ENCODE measurements at places on chromosomes 4 and X.

DNA sequence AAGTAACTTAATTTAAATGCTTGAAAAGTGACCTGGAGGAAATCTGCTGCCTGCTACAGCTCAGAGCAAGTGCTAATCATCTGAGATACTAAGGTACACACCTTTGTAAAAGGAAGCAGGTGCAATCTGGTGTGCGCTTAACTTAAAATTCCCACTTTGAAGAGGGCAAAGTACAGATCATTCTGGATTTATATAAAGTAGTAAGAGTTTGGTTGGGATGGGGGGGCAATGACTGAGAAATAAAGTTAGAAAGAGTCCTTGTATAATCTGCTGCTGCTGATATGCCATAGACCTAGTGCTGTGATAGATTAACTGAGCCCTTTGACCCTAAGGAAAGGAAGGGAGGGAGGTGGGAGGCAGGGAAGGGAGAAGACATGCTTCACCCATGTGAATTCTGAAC is 141.0 kb downstream of the MTNR1A start:
- DNase-seq: no peak

DNA sequence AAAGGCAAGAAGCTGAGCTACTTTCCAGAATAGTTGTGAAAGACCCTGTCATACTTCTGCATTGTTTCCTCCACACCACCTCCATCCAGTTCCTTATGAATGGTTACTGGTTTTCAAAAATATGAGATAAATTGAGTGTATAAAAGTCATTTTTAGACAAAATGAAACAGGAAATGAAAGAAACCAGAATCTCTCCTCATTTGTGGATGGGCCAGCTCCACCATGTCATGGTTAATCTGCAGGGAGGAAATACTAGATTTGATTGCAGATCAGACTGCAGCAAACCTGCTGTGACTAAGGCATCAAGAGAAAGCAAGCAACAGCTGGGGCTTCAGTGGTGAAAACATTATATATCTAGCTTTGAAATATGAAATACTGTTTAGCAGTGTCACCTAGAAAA is 23.8 kb downstream of the F9 start:
- no peak for DNase-seq

GRCh38 chr4:28518561-28519165 is 1658.0 kb downstream of the STIM2 start:
- DNase-seq: no peak

- DNase-seq: no peak
Measured at GRCh38 chr4:183906739-183907651, 1.9 kb downstream of the STOX2 start.

- DNase-seq: no peak
Measured at GRCh38 chr4:107755841-107756356, 35.9 kb upstream of the PAPSS1 start.

DNA sequence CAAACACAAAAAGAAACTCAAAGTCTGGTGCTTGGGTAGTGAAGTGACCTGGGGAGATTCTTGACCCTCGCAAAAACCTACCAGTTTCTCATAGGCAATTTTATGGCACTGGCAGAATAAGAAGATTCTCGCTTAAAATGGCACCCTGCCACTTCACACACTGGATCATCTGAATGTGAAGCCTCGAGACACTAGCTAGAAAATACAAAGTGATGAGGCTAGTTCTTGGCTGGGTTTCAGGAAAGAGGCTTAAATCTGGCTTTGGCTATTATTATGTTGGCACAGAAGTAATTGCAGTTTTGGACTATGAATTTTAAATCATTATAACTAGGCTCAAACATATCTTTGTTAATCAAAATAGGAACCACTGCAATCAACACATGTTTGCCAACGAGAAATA is 634.7 kb upstream of the BOD1L1 start:
- DNase-seq: no peak

DNA sequence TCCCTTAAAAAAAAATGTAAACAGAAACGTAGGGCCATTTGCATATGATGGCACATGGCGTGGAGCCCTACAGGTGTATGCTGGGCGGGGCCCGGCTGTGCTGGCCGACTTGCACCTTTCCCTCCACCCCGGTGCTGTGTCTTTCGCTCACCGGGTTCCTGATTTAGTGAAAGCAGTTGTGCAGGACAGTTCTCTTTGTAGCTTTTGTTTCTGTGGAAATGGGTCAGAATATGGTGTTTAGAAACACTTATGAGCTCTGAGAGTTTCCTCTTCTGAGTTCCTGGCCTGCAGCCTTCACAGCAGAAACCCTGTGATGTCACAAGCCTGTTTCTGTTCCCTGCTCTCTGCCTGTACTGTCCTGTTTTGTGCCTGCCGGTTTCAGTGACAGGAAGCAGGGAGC is 22.5 kb upstream of the MSANTD1 start:
- no peak for DNase-seq

DNA sequence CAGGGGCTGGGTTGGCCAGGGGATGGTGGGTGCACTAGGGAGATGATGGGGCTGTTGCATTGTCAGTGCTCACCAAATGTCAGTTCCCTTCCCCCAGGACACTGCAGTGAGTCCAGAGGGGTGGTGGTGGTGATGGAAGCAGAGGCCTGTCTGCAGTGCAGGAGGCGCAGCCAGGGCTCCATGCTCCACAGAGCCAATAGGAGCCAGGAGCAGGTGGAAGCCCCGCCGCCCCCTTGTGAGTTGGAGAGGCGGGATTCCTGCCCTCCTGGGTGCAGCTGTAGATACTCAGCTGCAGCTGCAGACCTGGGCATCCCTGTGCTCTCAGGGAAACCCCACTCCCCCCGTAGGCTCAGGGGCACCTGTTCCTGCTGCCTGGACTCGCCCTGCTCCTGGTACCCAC is 284.7 kb downstream of the EVC2 start:
- no peak for DNase-seq

GRCh38 chrX:7223271-7223670 is 75.3 kb upstream of the PUDP start:
- DNase-seq: no peak

DNA sequence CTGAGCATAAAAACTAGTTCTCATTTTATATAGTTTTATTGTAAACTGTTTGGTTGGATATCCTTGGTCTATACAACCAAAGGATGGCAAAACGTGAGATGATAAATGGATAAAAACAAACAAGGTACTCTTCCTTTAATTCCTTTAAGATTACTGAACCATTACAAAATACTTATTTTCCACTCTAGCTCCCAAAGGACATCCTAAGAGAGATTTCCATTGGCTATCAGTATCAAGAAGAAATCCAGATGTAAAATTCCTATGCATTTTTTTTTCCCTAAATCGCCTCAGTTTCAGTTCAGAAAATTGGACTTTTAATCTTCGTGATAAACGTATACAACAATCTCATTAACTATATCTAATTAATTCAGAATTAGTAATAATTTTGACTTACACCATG is 2.3 kb downstream of the FBXL5 start:
- no peak for DNase-seq

DNA sequence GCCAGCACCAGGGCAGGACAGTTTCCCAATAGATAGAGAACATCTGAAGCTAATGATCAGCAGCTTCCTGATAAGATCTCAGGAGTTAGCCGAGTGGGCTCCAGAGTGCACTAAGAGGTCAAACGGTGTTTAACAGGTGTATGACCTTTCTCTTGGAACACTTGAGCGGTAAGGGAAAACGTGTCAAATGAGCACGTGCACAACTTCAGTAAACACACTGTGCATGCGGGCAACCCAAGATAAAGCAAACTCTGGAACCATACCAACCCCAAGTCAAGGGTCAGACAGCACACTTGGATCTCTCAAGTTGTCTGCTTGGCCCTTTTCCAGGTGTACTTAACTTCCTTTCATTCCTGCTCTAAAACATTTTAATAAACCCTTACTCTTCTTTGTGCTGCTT is 1941.5 kb upstream of the PCDH10 start:
- DNase-seq: no peak

DNA sequence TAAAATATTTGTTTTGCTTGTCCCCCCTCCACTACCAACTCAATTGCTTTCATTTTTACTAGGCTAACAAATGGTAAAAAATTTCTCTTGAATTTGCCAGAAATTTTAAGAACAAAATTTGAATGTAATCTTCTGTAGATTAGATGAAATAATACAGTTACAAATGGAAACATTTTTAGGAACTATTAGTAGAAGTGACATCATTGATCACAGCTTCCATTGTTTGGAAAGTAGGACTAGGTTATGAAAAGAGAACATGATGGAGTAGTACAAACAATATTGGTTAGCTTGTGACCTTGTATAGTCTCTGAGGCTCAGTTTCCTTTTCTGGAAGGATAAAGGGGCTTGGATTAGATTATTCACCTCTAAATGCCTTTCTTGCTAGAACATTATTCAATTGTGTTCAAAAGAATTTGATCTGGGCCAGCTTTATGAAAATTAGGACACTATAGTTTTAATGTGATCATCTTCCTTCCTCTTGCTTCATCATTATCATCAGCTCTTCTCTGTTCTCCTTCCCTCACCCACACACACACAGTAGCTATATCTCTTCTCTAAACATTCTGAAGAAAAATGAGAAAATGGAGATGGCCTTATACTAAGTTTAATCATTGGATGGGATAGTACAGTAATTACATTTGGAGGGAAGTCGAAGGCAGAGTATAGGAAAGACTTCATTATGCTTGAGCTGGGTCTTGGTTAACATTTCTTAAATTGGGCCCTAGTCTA is 9.9 kb downstream of the MTMR1 start:
- no peak for DNase-seq

GRCh38 chr4:87545052-87545451 is 15.9 kb upstream of the SPARCL1 start:
- DNase-seq: no peak

DNA sequence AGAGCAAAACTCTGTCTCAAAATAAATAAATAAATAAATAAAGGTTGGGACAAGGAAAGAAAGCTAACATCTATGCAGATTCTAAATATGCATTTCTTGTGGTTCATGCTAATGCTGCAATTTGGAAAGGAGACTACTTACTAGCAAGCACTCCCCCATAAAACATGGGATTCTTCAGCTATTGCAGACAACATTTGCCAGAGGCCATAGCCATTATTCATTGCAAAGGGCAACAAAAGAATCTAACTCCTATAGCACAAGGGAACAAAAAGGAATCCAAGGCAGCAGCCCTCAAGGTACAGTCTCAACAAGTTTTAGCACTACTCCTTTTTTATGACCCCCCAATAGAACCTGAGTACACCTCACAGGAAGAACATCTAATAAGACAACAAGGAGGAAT is 8.0 kb upstream of the HERC5 start:
- DNase-seq: no peak

GRCh38 chrX:130876226-130876625 is 26.8 kb downstream of the ENOX2 start:
- DNase-seq: no peak

DNA sequence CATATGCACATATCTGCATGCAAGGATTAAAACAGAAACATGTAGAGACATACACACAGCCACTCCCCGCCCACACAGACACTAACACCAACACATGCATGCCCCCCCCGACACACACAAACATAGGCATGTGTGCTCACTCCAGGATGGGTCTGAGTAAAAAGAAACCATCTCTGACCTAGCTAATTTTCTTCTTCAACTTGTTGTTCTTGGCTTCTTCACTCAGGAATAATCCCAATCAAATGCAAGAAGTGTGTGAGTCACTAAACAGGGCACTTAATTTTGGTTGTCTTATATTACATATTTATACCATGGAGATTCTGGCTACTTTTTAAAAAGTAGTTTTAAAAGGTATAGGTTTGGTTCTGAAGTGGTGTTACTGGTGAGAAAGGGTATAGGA is 28.3 kb downstream of the ENOX2 start:
- no peak for DNase-seq

GRCh38 chr4:70437197-70437596 is 34.8 kb upstream of the MUC7 start:
- DNase-seq: no peak

DNA sequence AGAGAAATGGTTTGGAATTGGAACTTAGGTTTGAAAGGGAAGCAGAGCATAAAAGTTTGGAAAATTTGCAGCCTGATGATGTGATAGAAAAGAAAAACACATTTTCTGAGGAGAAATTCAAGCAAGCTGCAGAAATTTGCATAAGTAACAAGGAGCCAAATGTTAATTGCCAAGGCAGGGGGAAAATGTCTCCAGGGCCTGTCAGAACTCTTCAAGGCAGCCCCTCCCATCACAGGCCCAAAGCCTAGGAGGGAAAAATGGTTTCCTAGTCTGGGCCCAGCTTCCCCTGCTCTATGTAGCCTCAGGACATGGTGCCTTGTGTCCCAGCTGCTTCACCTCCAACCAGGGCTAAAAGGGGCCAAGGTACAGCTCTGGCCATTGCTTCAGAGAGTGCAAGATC is 21.2 kb upstream of the DUSP21 start:
- DNase-seq: no peak

DNA sequence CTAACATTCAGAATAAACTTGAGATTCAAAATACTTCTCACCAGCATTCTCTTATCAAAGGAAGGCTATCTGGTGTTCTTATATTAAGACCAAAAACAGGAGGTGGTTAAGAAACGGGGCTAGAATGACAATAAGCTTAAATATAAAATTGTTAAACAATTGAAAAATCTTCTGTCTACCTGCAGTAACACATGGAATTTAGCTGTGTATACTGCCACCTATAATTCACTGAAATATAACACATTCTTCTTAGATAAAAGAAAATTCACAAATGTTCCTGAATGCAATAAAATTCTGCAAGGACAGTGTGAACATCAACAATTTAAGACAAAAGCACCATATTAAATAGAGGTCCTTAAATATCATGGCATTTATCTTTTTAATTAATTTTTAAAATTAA is 11.5 kb upstream of the PCDH10 start:
- DNase-seq: no peak

- no peak for DNase-seq
Measured at GRCh38 chr4:36467670-36468069, 186.3 kb downstream of the DTHD1 start.

DNA sequence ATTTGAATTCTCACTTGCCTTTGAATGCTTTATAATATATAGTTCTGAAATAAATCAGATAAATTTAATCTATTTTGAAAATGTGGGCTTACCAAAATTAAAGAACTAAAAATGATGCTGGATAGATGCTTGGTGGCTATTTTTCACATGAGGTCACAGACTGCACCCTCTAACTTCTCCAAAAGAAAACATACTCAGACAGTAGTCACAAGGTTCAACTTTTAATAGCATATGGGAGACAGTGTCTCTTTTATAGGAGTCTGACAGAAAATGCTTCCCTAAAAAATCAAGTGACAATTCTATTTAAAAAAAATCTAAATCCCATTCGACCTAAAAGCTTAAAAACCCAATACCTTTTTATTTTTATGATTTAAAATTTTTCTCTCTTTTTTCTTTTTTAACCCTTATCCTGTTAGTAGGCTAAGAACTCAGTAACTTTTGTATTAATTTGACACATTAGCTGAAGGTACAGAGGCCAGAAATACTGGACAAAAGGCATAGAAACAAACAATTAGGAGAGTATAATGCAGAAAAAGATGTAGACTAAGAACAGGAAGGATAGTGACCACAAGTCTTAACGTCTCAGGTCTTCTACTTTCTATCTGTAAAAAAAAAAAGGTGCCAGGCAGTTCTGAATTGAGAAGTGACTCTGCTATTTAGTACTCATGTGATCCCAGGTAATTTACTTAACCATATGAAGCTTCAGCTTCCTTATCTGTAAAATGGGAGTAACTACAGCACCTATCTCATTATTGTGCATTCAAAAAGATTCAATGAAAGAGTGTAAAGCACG is 7.6 kb downstream of the TIGD4 start:
- no peak for DNase-seq
